GM23338 (cell line): ENCODE measurements at places on chromosomes 3 and 15. TPM values are rescaled to one million over a fixed set of nuclear protein-coding genes. Genes with fewer than 3 reads are reported as not detected.

Gene NBEAL2
- total RNA-seq, result 66.1 and 79.9 TPM in 2 replicates

DNA sequence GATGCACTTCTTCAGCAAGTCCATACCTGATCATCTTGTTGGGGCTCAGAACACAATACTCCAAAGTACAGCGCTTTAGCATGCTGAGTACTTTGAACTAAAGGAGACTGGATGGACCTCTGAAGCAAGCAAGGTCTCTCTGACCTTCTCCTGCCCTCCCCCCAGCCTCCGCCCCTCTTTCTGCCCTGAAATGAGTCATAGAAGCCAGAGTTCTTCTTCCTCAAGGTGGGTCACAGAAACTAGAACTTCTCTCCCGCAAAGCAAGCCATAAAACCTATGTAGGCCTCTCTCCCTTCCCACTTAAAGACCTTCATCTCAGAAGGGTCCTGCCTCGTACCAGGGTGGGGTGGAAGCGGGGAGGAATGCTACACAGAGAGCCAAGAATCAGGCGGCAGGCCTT lies 230.5 kb upstream of the PROK2 start:
- H3K27ac ChIP-seq, result no peak overlapping the region
- H3K27me3 ChIP-seq, result no peaks in the 10 kb centered on the region
- no peak overlapping the region for H3K4me3 ChIP-seq
- H3K4me1 ChIP-seq, result no peaks in the 10 kb centered on the region
- no peak for DNase-seq
- H3K36me3 ChIP-seq, result no peaks in the 10 kb centered on the region

DNA sequence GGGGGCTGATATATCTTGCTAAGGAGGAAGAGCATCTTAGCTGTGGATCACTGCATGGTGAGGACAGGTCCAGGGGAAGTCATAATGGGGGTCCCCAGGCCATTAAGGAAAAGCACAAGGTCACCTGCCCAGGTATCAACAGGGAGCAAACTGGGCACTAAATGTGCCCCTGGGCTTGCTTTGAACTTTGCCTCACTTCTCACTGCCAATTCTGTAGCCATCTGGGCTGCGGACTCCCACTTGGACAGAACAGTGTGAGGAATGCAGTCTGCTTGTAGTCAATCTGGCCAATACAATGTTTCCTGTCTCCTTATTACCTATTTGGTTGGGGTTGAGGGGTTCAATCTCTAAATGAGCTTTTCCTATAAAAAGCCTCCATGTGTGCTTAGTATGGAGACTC lies 21.3 kb downstream of the ARRDC4 start:
- no peak overlapping the region for H3K27ac ChIP-seq
- no peaks in the 10 kb centered on the region for H3K27me3 ChIP-seq
- no peaks in the 10 kb centered on the region; the same call in 1 of the 2 replicates for H3K36me3 ChIP-seq
- H3K4me1 ChIP-seq, result no peaks in the 10 kb centered on the region

Gene C3orf80
- total RNA-seq, result 1.0 and 3.0 TPM in 2 replicates

Gene AMOTL2
- total RNA-seq, result 96.2 and 102 TPM in 2 replicates

- H3K4me3 ChIP-seq, result no peak overlapping the region
- H3K4me1 ChIP-seq, result peaks cover 8% of the 10 kb centered on the region
- no peak overlapping the region for H3K27ac ChIP-seq
Observed at GRCh38 chr15:79172801-79173460, 82.4 kb upstream of the RASGRF1 start.

GRCh38 chr3:72997421-72997961 lies 880 bp downstream of the PPP4R2 start:
- peak overlapping the region; percentile 89 for H3K4me3 ChIP-seq
- H3K36me3 ChIP-seq, result peaks cover 17% of the 10 kb centered on the region; the same call in 1 of the 2 replicates
- no peaks in the 10 kb centered on the region for H3K27me3 ChIP-seq
- peaks cover 30% of the 10 kb centered on the region for H3K4me1 ChIP-seq
- H3K27ac ChIP-seq, result peak overlapping the region; percentile 89
- DNase-seq, result peak; percentile 75

DNA sequence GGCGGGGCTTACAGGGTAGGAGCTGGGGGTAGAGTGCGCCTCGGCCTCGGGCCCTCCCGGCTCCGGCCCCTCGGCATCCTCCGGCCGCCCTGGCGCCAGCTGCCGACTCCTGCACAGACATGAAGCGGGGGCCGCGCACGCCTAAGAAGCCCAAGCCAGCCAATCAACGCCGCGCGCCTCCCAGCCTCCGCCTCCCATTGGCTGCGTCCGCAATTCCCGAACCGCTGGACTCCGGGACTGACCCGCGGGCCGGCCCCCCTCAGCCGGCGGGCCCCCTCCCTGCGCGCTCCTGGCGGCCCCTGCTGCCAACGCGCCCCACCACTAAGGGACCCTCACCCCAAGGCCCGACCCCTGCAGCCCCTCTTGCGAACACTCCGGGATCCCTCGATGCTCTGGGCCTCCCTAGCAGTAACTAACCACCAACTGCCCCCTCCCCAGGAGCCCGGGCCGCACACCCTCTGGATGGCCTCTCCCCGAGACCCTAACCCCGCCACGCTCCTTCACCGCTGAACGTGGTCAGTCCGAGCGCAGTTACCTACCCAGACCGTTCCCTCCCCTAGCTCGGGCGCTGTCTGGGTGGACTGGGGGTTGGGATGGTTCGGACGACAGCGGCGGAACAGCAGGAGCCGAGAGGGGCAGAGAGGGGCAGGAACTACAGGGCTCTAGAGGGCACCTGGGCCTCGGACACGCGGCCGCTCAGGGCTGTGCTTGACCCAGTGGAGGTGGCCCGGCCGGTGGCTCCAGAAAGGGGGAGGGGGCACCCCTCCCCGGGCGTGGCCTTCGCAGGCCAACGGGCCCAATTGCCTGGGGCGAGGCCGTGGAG lies 5.0 kb downstream of the GATA2 start:
- H3K27ac ChIP-seq, result no peak overlapping the region
- H3K4me3 ChIP-seq, result peak overlapping the region; percentile 72
- H3K27me3 ChIP-seq, result peaks cover 100% of the 10 kb centered on the region
- peak; percentile 97 for DNase-seq
